Stimulated activated CD4-positive, alpha-beta T cell treated with anti-CD3 and anti-CD28 coated beads, Interleukin-4, amount 100 ng/mL, for 48 hours (primary cell): ENCODE measurements at places on chromosomes 16 and 17.
A peak's percentile ranks its signal among the peaks of the same experiment; 100 is the strongest.

GRCh38 chr16:85984231-85984880, 85.4 kb downstream of the IRF8 start:
- DNase-seq = no peak

GRCh38 chr16:50040018-50040417, 15.0 kb downstream of the CNEP1R1 start:
- DNase-seq = no peak

- DNase-seq = peak; percentile 52
Measured at GRCh38 chr17:27651411-27652345, 20.7 kb downstream of the LGALS9 start.

DNA sequence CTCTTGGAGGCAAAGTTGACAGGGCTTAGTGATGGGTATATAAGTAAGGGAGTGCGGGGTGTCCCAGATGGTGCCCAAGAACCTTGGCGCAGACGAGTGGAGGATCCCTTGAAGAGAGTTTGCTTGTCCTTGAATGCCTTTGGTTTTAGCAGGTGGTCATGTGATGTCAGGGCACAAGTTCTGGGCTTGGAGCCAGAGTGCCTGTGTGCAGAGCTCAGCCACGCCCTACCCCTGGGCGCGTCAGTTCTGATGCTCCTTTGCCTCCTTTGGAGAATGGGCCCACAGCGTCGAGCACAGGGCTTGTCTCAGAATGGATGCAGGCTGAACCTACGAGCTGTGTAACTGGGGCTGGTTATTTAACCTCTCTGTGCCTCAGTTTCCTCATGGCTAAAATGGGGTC, 412.2 kb upstream of the EEF2KMT start:
- no peak for DNase-seq

GRCh38 chr17:21297026-21297520, 12.6 kb downstream of the MAP2K3 start:
- no peak for DNase-seq

GRCh38 chr17:35730400-35731005, 936 bp upstream of the RASL10B start:
- no peak for DNase-seq

DNA sequence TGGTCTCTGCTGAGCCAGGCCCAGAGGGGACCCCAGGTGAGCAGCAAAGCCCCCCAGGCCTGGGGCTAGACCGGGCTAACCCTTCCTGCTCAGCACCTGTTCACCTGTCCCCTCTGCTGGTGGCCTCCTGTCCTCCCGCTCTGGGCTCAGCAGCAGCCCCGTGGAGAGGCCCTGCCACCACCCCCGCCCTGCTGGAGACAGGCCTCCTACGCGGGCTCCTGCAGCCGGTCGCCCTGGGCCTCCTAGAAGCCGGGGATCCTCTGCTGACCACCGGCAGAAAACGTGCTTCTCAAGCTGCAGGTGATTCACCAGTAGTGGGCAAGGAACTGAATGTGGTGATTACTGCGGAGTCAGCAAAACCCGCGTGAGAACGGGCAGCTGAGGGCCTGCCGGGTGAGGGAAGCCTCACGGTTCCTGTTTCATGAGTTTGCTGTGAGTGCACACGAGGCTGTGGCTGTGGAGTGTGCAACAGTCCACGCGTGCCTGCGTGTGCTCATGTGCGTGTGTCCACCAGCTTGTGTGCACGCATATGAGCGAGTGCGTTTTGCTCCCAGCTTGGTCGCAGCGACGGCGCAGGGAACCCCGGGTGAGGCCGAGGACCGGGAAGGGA, 792 bp downstream of the SECTM1 start:
- no peak for DNase-seq

DNA sequence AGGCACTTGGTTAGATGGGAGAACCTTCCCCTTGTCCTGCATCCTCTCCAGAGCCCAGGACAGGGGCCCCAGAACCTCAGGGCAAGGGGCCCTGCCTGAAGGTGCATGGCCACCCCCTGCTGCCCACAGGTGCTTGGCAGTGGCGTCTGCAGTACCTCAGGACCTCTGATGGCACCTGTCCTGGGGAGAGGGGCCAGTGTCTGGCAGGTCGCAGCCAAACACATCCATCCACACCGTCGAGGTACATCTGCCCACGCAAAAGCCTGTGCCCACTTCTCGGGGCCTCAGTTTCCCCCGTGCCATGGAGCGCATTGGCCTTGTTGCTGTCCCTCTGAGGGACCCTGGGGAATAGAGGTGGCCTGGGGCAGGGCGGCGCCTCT, 9.3 kb downstream of the MAP2K3 start:
- no peak for DNase-seq

GRCh38 chr17:63932721-63933120, 590 bp upstream of the CD79B start:
- no peak for DNase-seq

DNA sequence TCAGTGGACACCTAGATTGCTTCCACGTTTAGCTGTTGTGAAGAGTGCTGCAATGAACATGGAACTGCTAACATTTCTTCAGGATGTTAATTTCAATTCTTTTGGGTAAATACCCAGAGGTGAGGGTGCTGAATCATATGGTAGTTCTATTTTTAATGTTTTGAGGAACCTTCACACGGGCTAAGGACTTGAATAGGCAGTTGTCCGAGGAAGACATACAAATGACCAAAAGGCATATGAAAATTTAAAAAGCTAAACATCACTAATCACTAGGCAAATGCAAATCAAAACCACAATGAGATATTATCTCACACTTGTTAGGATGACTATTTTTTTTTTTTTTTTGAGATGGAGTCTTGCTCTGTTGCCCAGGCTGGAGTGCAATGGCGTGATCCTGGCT, 173.3 kb downstream of the PRKCB start:
- no peak for DNase-seq

DNA sequence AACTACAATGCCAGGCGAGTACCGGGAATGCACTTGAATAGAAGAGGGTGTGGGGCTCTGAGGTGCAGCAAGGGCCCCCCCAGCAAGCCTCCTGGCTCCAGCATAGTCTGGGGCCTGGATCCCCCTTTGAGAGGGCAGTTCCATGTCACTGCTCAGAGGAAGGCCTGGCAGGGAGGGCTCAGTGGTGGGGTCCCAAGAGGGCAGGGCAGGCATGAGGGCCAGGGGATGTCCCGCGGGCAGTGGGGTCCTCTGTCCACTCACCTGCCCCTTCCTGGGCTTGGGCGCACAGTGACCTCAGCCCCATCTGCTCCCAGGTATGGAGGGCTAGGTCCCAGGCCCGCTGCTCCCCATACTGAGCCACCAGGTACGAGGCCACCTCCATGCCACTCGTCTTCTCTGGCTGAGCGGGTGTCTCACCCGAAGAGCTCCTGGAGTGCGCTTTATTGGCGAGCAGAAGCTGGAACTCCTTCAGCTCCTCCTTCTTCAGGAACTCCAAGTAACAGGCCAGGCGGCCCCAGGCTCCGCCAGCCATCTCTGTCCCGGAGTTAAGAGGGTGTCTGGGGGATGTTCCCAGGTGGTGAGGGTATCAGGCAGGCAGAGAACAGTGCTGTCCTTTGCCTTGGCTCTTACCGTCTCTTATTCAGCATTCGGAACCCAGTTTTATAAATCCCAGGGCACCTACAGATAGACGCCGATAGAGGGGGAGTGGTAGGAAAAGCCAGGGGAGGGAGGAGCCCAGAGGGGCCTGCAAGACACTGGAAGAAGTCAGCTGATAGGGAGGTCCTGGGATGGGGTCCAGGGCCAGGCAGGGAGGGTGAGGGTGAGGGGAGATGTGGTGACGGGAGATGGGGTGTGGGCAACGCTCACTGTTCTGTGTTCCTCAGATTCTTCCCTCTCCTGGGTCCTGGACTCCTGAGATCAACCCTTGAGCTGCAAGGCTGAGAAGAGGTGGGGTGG, 605 bp downstream of the NLRP1 start:
- DNase-seq = no peak

GRCh38 chr16:27202923-27203506, 311 bp upstream of the KDM8 start:
- peak; percentile 85 for DNase-seq

DNA sequence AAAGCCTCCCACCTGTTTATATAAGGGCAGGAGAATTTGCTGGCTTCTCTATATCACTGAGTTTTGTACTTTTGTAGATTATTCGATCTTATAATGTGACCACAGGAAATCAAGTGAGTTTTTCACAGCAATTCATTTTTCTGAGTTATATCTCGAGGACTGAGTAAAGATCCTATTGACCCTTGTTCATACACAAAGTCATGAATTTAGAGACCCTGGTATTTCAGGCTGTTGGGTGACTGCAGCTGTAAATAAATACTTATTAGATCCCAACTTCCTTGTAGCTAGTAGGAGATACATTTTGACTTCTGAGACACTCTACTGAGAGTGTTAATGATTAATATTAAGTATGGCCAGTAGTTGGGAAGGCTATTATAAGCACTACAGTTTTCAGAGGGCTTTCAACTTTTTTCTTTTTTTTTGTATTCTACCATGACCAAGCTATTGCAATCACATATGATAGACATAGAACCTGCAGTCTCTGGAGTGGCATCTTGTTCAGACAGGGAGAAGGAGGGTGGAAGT, 3.2 kb upstream of the KRT20 start:
- DNase-seq = no peak

DNA sequence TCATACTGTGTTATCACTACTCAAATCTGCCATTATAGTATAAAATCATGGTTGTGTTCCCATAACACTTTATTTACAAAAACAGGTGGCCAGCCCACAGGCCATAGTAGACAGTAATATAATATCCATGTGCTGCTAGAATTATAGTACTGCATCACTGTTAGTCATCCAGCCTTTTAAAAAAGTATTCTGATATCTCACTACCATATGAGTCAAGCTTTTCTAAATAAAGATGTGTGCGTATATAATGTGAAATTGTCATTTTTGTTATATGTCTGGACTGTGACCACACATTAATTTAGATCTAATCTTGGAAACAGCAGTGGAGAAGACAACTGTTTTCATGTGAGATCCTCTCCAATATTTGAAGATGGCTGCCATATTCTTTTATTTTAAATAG, 1049.1 kb upstream of the GOT2 start:
- DNase-seq = no peak

- DNase-seq = no peak
Measured at GRCh38 chr16:77660311-77660710, 62.0 kb upstream of the NUDT7 start.

GRCh38 chr16:49717689-49718088, 138.2 kb downstream of the ZNF423 start:
- no peak for DNase-seq

- peak; percentile 53 for DNase-seq
Measured at GRCh38 chr16:19118938-19119431, 5.2 kb downstream of the ITPRIPL2 start.

DNA sequence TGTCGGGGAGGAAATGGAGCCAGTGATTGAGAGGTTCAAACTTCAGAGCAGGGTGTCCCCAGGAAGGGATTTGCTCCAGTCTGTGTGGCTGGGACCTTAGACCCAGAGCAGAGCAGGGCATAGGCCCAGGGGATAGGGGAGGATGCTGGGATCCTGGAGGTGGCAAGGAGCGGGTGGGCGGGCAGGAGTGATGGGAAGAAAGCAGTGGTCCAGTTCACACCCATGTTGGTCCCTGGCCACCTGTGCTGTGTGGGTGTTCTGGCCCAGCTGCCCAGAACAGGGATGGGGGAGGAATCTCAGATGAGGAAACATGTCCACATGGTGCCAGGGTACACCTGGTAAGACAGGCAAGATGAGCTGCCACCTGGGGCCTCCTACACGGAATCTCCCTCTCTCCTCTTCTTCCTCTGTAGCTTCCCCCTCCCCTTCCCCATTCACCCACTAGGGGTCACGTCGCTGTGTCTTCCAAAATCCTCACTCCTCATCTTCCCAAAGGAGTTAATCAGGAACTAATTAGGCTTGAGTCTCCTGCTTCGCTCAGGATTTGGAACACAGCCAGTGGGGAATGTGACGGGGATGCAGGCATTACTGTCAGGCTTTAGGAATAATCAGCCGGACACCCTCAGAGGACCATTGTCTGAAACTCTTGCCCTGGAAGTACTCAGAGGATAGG, 2.3 kb downstream of the BEAN1 start:
- no peak for DNase-seq
